Lower leg skin (tissue), 4 donors: ENCODE measurements at places on chromosomes 12 and 14.

DNA sequence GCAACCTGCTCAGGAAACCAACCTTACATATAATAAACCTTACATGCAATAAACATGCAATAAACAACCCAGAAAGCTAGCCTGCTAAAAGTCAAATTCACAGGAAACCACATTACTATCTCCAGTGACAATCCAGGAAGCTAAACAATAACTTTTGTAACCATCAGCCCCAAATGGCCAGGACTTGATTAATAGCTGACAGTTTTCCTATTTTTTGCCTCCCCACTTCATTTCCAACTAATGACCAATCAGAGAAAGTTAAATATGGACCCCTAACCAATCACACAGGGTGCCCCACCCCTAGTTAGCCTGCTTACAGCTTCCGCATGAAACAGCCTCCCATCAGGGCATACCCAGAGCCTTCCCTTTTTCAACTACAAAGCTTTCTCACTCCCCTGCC is 152.2 kb upstream of the LMNTD1 start:
- DNase-seq, result no peak

DNA sequence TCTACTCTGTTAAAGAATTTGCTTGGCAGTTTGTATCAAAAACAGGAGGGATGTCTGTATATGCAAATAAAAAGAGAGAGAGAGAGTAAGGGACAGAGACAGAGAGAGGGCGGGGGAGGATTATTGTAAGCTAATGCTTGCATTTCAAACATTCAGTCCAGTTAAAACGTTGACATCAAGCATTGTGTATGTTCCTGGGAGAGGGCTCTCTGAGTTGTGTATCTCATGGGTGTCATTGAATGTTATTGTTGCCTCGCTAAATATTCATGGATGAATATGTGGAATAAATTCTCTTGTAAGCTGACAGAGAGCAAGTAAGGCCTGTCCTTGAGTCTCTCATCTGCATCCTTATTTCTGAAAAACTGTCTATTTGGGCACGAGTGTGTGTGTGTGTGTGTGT is 78.8 kb upstream of the VRK1 start:
- DNase-seq, result no peak

- no peak for DNase-seq
These were observed 125.1 kb downstream of the GPR65 start for GRCh38 chr14:88130057-88130432.

GRCh38 chr12:15545334-15545733 is 223.0 kb downstream of the PTPRO start:
- no peak for DNase-seq

- no peak for DNase-seq
These were observed 684.9 kb upstream of the TMEM132C start for GRCh38 chr12:127582074-127582473.

- DNase-seq, result peak; percentile 82
These were observed 4.5 kb upstream of the SETD1B start for GRCh38 chr12:121799156-121799841.

- no peak for DNase-seq
These were observed 15.4 kb downstream of the TMEM263 start for GRCh38 chr12:106971065-106971464.

GRCh38 chr14:49303946-49304516 is 282.1 kb downstream of the RPS29 start:
- DNase-seq, result no peak

DNA sequence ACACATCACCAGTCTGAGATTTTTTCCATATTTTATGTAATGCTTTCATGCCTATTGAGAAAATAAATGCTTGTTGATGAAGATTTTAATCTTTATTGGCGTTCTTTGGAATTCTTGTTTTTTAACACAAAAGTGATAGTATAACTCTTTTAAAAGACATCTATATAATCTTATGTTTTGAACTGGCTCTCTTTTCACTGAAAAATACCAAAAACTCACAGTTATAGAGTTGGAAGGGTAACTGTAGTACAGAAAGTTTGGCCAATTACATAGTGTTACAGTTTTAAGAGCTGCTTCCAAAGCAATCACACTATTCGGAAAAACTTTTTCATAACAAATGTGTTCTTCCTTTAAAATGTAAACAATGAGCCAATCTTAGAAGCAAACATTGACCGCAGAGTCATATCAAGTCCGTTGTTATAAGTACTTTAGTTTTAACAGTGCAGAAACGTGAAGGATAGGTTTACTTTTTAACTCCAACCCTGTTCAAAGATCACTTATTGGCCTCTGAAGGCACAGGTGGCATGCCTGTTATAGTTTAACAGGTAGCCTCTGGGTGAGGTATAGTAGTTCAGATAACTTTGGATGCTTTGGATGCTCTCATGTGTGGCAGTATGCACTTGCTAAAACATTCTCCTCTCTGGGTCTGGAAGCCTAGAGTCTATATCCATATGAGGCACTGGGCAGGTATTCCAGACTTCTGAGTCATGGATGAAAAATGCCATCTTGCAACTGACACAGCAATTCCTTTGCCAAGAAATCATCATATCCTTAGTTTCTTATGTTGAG is 12.1 kb upstream of the NTN4 start:
- DNase-seq, result no peak

- no peak for DNase-seq
These were observed 953 bp upstream of the SNRPF start for GRCh38 chr12:95857799-95858198.

- no peak for DNase-seq
These were observed 3.3 kb upstream of the CHURC1 start for GRCh38 chr14:64910847-64911495.

GRCh38 chr14:75068294-75069120 is 934 bp upstream of the ZC2HC1C start:
- no peak for DNase-seq

- no peak for DNase-seq
These were observed 181.9 kb downstream of the NUAK1 start for GRCh38 chr12:105956662-105957457.
